ENCODE measurements at places on chromosomes 16 and 17.

DNA sequence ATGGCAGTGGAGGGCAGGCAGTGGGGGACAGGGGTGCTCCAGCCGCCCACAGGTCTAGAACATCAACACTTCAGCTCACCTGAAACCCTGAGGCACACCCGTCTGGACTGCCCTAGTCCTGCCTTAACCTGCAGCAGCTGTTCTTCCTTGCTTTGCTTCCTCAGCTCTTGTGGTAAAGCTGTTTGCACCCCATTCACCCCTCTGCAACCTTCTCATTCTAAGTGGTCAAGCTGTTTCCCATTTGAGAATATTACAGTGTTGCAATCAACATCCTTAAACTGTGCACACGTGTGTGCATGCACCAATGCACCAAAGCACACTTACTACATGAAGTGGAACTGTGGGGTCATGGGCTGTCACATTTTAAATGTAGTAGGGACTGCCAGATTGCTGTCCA, 32.4 kb downstream of the SCNN1B start:
- DNase-seq: no peak

GRCh38 chr16:56093055-56093454, 98.2 kb upstream of the GNAO1 start:
- no peak for DNase-seq

DNA sequence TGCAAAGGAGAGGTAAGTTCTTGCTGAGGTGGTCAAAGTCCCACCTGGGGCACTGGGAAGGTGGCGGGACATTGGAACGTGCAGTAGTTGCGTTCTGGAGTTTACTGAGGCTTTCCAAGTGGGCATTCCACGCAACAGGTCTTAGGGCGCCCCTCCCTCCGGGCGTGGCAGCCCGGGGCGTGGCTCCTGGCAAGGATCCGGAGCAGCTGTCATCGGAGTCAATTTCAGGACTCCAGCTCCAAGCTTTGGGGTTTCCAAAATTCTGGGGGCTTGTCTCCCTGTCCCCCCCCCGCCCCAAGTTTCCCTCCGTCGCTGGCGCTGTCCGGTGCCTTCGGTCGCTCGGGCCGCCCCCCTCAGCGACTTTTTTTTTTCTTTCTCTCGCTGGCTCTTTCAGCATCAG, 43.1 kb upstream of the AMZ2 start:
- DNase-seq: no peak

GRCh38 chr17:81034779-81035520, at the start of gene BAIAP2:
BAIAP2 (plus strand) TSS chr17:81035151; CDS start chr17:81035255, 104 bp downstream.
- peak; percentile 96 for DNase-seq

DNA sequence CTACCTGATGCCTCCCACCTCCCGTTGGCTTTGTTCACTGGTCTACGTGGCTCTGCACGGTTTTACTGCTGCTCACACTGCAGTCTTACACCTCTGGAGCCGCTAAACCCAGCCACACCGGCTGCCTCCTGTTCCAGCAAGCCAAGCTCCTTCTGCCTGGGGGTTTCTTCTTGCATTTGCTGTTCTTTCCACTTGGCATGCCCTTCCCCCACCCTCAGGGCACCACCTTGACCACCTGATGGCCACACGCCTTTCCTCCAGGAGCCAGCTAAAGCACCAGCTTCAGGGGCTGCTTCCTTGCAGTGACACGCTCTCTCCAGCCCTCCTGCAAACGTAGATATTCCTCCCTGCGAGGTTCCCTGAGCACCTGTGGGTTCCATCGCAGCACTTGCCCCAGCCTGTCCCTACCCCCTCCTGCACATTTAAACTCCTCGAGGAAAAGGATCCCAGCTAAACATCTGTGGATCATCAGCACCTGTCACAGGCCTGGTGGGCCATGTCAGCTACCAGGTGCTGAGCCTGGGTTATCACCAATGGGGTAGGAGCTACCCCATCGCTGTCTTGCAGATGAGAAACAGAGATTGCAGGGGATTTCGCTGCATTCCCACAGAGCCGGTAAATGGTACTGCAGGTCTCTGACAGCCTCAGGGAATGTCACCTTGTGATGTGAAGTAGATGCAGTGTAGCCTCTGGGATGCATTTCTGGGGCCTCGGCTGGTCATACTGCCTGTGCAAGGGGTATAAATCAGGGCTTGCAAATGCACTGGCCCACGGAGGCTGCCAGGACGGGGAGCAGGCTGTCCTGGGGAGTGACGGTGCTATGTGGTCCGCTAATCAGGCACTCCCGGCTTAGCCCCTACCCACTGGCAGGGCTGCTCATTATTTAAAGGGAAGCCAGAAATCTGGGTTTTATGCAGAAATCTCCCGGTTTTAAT, 285.2 kb downstream of the CPPED1 start:
- no peak for DNase-seq

- no peak for DNase-seq
Observed at GRCh38 chr17:35127751-35128514, 6.5 kb downstream of the FNDC8 start.

DNA sequence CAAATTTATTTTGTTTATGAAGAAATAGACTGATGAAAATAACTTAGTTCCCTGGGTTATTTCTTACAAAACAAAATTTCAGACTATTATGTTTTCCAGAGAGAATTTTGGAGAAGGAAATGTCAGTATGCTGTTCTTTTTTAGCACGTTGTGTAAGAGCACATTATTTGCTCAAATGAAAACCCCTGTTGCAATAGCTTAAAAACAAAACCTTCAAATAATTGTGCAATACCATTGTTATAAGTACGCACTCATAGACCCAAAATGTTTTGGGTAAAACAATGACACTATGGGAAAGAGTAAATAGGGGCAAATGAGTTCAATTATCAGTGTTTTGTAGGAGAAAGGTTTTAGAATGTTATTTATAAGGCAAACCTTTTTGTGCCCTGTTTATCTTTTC, 18.2 kb downstream of the VMP1 start:
- DNase-seq: no peak

- DNase-seq: no peak
Observed at GRCh38 chr17:49881054-49881402, 33.2 kb upstream of the TAC4 start.

GRCh38 chr17:40491486-40491885, 9.9 kb downstream of the TNS4 start:
- DNase-seq: no peak

DNA sequence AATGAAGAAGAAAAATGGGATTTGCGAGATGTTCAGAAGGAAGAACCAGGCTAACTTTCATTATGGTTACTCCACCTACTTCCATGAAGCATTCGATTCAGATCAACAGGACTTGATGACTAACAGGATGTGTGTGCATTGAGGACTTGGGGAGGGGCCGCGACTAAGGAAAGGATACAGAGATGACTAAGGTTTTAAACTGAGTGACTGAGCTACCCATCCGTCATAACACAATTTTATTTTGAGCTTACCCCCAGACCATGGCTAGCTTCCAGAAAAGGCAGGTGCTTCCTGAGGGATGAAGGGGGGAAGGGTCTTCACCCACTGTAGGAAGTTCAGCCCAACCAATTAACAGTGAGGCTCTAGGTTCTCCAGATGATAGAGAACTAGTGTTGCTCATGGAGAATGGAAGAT, 2.5 kb upstream of the CDYL2 start:
- peak; percentile 4 for DNase-seq

DNA sequence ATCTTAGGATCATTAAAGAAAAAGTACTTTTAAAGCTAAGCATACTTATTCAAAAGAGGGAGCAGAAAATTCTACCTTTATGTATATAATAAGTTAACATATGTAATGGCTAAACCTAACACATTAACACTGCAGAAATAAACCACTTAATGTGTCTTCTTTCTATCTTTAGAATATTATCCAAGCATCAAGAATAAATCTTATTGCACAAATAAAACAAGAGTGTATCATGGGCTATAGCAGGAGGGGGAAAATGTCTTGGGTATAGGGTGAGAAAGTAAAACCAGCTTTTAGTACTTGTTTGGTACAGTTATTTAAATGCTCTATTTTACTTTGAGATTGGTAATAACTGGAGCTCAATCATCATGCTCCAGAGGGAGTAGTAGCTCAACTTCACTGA, 10.9 kb downstream of the PRKCA start:
- DNase-seq: no peak

GRCh38 chr16:84532291-84532724, 27.8 kb upstream of the MEAK7 start:
- DNase-seq: no peak

- peak; percentile 15 for DNase-seq
Observed at GRCh38 chr17:8630227-8630801, at the start of gene MYH10. MYH10 (minus strand) TSS chr17:8630725; CDS start chr17:8623246, 7,479 bp downstream.

GRCh38 chr17:20026960-20027359, 17.8 kb downstream of the SPECC1 start:
- no peak for DNase-seq

- no peak for DNase-seq
Observed at GRCh38 chr16:50340578-50340977, 28.2 kb downstream of the BRD7 start.

DNA sequence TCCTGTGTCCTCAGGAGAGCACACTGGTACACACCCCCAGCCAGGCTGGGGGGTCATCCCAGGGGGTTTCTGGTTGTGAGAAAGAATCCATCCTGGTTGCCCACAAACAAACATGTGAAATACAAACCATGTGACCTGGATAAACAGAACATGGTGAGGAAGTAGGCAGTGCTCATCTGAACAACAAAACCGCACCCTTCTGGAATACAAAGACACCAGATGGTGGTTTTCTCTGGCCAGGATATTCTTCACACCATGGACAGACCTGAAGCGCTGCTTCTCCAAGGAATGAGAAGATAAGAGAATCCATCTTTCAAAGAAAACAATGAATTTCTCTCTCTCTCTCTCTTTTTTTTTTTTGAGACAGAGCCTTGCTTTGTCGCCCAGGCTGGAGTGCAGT, 302.3 kb downstream of the SLC39A11 start:
- no peak for DNase-seq

DNA sequence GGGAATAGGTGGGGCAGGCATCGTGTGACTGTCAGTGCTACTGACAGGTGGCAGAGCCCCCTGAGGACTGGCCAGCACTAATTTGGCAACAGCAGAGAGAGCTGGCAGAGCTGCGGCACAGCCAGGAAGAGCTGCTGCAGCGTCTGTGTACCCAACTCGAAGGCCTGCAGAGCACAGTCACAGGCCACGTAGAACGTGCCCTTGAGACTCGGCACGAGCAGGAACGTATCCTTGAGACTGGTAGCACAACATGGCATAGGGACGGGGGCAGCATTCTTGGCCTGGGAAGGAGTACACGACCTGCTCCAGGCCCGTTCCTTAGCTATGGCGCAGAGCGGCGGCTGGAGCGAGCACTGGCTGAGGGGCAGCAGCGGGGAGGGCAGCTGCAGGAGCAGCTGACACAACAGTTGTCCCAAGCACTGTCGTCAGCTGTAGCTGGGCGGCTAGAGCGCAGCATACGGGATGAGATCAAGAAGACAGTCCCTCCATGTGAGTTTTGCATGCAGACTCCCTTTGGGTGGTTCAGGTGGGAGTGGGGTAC, 3.0 kb upstream of the NRN1L start:
- no peak for DNase-seq

DNA sequence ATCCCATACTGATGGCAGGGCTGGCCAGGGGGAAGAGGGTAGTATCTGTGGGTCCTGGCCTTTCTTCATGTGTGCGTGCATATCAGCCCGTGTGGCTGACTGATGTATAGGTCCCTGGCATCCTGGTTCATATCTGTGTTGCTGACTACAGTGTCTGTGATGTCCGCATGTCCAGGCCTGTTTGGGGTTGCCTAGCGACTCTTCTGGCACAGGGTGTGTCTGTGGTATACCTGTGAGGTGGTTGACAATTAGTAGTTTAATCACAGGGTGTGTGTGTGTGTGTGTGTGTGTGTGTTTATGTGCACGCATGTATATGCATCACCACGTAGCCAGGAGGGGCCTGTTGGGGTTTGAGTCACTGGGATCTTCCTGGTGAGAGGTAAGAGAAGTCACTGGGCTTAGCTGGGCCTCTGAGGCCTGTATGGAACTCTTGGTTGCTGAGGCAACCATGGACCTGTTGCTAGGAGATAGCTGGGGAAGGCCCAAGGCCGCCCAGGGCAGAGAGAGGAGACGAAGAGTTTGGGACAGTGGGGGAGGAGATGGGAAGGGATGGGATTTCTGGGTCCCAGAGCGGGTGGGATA, 603 bp upstream of the TMEM95 start:
- peak; percentile 43 for DNase-seq

DNA sequence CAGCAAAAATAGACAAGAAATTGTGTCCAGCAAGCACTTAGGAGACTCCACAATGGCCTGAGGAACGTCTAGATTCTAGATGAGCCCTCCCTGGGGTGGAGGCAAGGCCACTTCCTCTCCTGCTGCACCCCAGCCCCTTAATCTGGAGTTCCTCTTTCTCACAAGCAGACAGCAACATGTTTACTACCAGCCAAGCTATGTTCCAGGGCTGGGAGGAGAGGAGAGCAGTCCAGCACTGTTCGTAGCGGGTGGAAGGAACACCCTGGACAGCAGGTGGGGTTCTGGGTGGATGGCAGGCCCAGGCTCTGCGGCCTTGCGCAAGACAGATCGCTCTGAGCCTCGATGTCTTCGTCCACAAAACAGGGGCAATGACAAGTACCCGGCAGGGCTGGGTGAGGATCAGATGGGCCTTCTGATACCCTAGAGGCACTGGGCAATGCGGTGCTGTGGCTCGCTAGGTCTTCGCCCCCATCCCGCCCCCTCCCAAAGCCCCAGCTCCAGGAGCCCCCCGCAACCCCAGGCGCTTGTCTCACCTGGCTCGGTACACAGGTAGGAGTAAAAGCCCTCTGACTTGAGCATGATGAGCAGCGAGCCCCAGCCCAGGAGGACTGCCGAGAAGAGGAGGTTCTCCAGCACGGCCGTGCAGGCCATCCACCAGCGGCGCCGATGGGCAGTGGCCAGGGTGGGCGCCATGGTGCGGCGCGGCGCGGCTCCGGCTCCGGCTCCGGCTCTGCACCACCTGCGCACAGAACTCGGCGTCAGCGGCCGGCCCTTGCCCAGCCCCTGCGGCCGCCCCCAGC, 1.3 kb downstream of the SLC43A2 start:
- DNase-seq: no peak

DNA sequence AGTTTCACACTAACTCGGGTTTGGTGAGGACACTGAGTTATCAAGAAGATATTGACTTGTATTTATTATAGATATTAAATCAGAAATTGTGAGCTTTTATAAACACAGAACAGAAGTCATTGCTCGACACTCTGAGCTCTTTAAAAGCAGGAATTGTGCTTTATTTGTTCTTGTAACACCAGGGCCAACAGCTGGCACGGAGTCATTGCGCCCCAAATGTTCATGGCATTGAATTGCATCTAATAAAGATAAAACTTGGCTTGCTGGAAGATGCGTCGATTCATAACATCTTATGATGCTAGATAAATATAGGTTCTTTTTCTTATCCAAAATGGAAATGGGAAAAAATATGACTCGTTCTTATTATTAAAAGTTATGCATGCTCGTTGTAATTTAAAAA, 11.8 kb upstream of the MLYCD start:
- peak; percentile 42 for DNase-seq

GRCh38 chr16:88922114-88922825, 54.7 kb downstream of the CBFA2T3 start:
- peak; percentile 52 for DNase-seq

DNA sequence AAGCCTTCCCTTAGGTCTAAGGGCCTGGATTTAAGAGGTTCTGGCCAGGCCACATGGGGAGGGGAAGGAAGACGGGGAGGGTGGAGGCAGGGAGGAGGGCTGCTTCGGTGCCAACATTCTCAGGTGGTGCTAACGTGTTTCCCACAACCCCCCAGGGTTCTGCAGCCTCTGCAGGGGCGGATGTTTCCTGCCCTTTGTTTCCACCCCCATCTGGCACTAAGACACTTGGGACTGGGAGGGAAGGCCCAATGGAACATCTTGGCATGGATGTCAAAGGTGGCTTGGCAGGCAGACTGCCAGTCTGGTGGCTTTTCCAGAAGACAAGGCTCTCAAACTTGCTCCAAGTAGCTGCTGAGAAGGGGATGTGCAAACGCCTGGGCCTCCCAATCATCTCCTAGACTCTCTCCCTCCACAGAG, 12.7 kb downstream of the HIC1 start:
- no peak for DNase-seq

- DNase-seq: no peak
Observed at GRCh38 chr17:82636626-82637598, 11.3 kb downstream of the WDR45B start.

All from A673 (cell line).